ENCODE measurements at places on chromosomes 11 and 22.

DNA sequence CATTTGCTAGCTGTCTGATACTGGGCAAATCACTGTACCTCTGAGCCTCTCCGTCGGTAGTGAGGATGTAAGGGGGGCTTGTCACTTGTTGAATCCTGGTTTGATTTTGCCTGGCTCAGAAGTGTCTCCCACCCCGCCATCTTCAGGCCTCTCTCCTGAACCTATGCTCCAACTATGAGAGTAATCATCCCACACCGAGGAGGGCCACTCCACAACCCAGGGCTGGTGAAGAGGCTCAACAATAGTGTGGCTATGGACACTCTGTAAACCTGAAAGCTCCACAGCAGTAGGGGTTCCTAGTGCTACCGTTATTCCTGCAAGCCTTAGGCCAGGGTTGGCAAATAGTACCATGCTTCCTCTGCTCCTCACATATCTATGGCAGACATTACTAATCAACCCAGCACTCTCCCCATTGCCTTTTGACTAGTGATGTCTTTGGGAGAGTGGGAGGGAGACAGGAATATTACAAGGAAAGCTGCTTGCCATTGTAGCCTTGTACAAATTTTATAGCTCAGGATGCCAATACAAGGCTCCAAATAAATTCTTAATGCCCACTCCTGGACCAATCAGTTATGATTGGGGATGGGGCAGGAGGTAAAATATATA lies 134.0 kb upstream of the TEAD1 start:
- peak; percentile 17 for DNase-seq

DNA sequence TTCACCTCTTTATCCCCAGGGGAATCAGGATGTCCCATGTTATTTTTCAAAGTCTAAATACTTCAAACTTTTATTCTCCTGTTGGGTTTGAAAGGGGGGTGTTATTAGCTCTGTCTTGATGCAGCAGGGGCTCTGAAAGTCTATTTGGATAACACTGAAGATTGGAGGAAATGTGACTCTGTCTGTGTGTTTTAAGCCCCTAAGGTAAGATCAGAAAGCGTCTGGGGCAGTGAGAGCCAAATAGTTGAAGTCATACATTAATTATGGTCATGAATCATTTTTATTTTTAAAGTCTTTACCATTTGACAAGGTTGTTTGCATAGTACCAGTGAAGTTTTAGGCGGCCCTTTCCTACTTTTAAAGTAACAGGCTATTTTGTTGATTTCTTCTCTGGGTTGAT lies 139.0 kb downstream of the UVRAG start:
- no peak for DNase-seq

DNA sequence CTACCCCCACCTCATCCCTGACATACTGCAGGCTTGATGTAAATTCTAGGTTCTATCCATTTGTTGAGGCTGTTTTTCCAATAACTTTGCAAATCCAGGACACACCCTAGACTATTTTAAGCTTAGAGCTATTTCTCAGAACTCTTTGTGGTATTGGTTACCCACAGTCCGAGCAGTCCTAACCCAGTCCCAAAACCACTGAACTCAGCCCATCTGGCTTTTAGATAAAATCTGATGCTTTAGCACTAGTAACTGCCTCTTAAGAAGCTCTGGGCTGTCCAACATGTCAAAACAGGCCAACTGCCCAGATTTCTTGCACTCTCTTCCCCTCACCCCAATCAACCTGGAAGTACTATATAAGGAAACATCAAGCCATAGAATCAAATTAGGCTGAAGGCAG lies 344.4 kb upstream of the CADM1 start:
- DNase-seq: no peak

DNA sequence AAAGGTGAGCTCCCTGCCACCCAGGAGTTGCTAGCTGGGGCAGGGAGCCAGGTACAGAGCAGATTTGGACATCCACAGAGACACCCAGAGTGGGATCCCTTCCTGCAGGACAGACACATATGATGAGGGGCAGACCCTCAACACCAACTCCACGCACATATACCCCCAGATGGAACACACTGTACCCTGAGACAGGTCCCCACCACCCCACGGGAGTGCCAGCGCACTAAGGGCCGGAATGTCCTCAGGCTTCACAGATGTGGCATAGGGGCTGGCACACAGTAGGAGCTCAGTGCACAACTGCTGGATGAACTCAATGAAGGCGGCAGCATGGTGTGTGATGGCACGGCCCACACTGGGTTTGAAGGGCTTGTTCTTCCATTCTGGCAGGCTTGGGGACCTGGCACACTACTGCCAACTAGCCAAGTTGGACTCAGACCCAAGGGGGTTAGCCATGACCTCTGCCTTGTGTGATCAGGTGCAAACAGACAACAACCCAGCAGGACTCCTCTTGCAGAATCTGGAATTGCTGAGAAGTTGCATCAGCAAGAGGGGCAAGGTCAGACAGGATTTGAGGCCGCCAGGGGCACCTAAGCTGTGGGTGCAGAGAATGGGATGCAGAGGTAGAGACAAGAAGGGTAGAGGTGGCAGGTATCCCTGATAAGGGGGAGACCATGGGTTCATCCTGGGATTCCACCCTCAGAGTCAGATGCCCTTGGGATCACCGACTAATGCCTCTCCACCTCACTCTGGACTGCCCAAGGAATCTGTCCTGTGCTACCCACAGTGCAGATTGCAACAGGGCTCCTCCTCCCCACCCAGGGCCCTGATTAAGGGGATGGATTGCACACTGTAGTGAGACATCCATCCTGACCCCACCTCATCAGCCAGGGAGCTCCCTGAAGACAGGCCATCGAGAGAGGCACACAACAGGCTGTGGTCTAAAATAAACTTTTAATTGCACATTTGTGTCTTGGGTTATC lies 2.4 kb downstream of the C22orf15 start:
- DNase-seq: no peak

DNA sequence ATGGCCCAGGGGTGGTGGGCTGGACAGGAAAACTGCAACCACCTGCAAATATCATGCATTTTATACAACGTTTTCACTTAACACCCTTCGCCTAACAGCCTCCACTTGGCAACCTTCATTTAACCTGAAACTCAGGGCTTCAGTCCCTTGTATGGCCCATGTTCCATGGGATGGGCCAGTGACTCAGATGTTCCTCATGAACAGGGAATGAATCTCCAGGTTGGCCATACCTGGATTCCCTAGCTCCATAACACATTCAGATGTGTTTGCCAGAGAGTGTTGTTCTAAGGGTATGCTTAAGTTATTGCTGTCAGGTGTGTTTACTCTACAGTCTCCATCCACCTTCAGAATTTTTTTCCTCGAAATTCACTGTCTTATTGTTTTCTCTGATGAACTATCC lies 316.9 kb downstream of the JRKL start:
- DNase-seq: no peak

DNA sequence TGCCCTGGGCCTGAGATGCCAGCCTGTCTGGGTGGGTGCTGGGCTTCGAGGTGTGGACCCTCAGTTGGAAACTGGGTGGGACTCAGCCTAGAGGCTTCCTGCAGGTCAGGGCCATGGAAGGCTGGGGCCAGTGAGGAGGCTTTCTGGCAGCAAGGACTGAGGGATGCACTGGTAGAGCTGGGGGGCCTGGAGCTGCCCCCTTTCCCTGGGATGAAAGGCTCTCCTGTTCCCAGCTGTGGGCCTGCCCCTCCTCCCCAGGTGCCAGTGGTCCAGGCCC lies 2.5 kb downstream of the SEPTIN5 start:
- DNase-seq: no peak

All from GM23338 (cell line).